Globus pallidus (tissue), 1 donor: ENCODE measurements at places on chromosomes 16 and 17.

DNA sequence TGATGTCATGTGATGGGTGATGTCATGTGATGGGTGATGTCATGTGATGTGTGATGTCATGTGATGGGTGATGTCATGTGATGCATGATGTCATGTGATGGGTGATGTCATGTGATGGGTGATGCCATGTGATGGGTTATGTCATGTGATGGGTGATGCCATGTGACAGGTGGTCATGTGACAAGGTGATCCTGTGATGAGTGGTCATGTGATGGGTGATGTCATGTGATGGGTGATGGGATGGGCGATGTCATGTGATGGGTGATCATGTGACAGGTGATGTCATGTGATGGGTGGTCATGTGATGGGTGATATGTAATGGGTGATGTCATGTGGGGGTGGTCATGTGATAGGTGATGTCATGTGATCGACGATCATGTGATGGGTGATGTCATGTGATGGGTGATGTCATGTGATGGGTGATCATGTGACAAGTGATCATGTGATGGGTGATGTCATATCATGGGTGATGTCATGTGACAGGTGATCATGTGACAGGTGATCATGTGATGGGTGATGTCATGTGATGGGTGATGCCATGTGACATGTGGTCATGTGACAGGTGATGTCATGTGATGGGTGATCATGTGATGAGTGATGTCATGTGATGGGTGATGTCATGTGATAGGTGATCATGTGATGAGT is 17.2 kb downstream of the CD300LB start:
- DNase-seq: no peak

DNA sequence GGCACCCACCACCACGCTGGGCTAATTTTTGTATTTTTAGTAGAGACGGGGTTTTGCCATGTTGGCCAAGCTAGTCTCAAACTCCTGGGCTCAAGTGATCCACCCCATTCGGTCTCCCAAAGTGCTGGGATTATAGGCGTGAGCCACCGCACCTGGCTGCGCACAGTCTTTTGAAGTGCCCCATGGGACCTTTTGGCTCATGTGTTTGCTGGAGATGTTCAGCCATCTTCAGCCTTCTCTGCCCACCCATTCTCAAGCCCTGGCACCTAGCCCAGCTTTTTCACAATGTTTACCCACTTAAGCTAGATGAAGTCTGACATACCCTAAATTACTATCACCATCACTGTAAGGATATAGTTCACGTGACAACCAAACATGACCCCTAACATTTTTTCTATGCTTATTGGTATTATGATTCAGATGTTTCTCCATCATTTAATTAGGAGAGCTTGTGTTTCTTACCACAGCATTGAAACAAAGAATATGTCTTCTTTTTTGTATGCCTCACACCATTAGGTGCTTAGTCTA is 32.3 kb downstream of the PECAM1 start:
- DNase-seq: no peak

DNA sequence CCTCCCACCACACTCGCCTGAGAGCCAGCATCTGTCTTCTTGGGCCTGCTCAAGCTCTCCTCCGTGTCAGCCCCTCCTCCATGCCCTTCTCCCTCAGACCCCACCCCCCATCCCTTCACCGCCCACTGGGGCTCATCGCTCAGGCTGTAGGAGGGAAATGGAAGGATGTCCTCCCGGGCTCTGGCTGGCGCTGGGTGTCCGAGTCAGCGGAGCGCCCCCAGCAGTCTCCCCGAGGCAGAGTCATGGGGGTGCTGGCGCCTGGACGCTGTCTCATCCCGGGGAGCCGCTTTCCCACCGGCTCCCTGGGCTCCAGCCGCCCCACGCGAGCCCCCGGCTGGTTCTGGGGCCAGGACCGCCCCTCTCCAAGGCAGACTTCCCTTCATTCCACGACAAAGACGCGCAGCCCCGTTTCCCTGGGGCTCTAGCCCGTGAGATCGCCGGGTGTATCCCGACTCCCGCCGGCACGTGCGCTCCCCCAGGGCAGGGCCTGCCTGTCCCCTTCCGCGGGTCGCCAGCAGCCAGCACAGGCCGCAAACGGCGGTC is 428 bp upstream of the ANTKMT start:
- peak; percentile 75 for DNase-seq

- no peak for DNase-seq
Measured at GRCh38 chr16:3868556-3868955, 12.0 kb downstream of the CREBBP start.

DNA sequence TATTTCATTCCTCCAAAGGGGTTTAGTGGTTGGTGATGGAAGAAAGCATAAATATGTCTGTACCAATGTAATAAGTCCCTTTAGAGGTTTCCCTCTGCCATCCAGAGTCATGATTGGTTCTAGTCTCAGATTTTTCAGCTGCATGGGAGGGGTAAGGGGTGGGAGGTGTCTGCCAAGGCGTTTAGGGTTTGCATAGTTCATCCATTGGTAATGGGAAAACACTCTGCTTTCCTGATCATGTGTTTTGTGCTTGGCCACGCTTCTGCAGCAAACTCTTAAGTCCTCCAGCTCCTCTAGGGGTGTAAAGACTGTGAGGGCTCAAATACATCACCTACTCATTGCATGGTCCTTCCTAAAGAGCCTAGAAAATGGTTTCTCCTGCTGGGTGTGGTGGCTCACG is 29.8 kb downstream of the LIG3 start:
- no peak for DNase-seq

DNA sequence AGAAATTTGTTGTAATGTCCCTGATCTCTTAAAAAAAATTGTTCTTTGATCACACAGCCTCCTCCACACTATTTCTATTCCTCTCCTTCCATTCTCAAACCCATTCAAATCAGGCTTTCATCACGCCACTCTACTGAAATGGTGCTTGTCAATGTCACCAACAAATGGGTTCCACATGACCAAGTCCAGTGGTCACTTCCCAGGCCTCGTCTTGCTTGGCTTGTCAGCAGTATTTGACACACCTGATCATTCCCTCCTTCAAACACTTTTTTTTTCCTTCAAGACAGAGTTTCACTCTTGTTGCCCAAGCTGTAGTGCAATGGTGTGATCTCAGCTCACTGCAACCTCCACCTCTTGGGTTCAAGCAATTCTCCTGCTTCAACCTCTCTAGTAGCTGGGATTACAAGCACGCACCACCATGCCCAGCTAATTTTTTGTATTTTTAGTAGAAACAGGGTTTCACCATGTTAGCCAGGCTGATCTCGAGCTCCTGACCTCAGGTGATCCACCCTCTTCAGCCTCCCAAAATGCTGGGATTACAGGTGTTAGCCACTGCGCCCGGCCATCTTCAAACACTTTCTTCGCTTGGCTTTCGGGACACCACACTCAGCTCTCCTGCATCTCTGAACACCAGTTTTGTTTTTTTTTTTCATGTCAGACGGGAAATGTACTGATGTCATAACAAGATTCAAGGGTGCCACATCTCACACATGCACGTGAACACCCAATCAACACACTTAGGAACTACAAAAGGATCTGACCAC is 18.3 kb downstream of the NQO1 start:
- no peak for DNase-seq

DNA sequence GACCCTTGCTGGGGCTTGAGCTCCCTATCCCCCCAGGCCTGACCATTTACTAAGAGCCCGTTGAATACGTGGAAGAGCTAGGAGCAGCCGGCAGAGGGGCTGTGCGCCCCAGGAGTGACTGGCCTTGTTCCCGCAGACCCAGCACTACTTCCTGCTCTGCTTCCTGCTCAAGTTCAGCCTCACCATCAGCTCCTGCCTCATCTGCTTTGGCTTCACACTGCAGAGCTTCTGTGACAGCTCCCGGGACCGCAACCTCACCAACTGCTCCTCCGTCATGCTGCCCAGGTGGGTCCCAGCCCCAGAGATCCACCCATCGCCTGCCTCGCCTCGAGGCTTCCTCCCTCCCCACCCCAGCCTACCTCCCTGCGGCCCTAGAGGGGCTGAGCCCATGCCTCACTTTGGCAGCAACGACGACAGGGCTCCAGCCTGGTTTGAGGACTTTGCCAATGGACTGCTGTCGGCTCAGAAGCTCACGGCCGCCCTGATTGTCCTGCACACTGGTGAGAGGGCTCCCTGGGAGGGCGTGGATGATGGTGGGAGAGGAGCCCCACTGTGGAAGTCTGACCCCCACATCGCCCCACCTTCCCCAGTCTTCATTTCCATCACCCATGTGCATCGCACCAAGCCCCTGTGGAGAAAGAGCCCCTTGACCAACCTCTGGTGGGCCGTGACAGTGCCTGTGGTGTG is 17.2 kb downstream of the CASKIN2 start:
- no peak for DNase-seq

GRCh38 chr17:4057731-4058130 is 85.1 kb downstream of the ZZEF1 start:
- DNase-seq: no peak

DNA sequence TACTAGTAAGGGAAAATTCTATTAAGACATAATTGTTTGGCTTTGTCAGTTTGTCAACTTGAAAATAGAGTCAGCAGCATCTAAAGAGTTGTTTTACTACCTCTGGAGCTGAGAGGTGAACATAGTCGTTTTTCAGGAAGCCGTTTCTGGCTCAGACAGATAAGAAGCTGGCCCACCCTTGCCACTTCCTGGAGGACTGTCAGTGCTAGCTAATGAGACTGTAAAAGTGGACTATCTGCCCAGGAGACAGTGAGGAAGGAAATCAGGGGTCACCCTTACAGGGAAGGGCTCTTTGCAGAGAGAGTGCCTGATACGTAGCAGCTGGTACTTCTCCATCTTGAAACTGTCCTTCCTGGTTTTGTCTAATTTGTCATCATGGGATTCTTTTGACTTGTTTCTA is 328.7 kb downstream of the WWOX start:
- DNase-seq: no peak

DNA sequence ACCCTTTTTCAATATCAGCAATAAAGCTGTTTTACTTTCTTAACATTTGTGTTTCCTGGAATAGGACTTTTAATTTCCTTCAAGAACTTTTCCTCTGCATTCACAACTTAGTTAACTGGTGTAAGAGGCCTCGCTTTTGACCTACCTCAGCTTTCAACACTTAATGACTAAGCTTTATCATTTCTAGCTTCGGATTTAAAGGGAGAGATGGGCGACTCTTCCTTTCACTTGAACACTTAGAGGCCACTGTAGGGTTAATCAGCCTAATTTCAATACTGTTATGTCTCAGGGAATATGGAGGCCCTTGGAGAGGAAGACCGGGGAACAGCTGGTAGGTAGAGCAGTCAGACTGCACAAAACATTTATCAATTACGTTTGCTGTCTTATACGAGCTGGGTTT is 4.7 kb downstream of the SYNRG start:
- DNase-seq: no peak
